HT1080 (cell line): ENCODE measurements at places on chromosomes 1 and 21. TPM values are rescaled to one million over a fixed set of nuclear protein-coding genes. Genes with fewer than 3 reads are reported as not detected.

GRCh38 chr1:167469280-167469965, 48.9 kb downstream of the CD247 start:
- no peak for DNase-seq

Gene PLPPR4
- 0.05 TPM in 1 of 2 replicates, not detected in the other for total RNA-seq

DNA sequence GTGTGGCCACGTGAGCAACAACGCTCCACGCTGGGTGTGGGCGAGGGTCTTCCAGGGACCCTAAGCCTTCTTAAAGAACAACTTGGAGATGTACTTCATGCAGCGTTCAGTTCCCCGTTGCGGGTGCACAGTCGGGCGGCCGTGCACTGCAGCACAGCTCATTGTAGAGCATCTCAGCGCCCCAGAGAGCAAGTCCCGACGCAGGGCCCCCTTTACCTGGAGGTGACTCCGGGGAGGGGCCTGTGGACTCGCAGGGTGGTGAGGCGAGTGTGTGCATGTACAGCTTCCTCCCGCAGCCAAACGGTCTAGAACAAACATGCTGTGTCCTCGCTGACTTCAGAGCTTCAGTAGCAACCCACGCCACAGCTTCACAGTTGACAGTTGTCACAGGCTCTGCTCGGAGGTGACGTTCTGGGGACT, 19.5 kb downstream of the RRP1 start:
- DNase-seq, result no peak

Gene MCM3AP
- total RNA-seq, result 75.6 and 91.7 TPM in 2 replicates

- DNase-seq, result no peak
Observed at GRCh38 chr1:86277936-86278335, 118.2 kb downstream of the ODF2L start.

DNA sequence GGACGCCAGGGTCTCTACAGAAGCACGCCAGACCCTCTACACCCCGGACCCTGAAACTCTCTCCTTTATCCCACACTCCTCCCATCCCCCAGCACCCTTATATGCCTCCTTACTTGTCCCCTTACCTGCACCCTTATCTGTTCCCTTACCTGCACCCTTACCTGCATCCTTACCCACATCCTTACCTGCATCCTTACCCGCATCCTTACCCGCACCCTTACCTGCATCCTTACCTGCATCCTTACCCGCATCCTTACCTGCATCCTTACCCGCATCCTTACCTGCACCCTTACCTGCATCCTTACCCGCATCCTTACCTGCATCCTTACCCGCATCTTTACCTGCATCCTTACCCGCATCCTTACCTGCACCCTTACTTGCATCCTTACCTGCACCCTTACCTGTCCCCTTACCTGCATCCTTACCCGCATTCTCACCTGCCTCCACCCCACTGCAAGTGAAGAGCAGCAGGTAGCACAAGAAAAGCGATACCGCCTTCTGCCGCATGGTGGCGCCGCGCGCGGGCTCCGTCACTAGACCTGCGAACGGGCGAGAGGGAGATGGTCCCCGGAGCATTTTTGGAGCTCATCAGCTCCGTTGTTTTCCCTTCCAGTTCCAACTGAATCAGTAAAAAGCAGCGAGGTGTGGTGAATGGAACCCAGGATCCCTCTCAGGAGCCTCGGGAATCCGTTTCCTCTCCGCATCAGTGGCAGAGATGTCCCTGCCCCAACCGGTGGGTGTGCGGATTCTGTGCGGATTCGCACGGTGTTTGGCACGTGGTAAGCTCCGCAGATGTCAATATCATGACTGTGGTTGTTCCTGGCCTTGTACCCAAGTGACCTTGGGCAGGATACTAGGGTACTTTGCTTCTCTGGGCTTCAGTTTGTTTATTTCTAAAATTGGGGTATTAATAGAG, 2.9 kb downstream of the IFI6 start:
- DNase-seq, result no peak

- DNase-seq, result no peak
Observed at GRCh38 chr1:48596046-48596445, 124.0 kb upstream of the SPATA6 start.

Gene DRAXIN
- 0.32 and 0.57 TPM in 2 replicates for total RNA-seq

- DNase-seq, result no peak
Observed at GRCh38 chr21:33063907-33064622, 5.9 kb upstream of the OLIG1 start.

DNA sequence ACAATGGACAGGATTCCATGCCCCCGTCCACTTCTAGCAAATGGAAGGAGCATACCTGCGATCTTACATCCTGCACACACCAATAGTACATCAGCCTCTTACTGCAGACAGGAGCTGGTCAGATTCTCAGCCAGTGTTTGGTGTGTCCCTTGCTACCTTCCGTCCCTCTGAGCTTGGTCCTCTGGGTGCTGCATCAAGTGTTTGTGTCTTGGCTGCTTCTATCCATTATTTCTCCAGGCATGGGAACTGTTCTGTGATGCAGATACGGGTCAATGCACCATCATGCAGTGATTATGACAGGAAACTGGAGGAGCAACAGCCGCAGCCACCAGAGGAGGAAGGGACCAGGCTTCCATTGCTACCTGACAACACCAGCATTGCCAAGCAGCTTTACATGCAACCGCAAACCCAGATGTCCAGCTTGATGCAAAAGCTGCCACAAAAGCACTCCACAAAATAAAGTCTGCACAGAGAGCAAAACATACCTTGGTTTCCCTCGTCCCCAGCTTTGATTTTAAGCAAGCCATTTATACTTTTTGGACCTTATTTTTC, 21.9 kb upstream of the OVAAL start:
- DNase-seq, result no peak

- peak; percentile 68 for DNase-seq
Observed at GRCh38 chr1:109783436-109783835, 19.7 kb upstream of the EPS8L3 start.

Gene GNAT2
- 0.13 and 0.43 TPM in 2 replicates for total RNA-seq

GRCh38 chr1:45299981-45300668, 26.6 kb upstream of the HPDL start:
- DNase-seq, result peak; percentile 63

- no peak for DNase-seq
Observed at GRCh38 chr1:197159461-197159860, 13.0 kb upstream of the ASPM start.

DNA sequence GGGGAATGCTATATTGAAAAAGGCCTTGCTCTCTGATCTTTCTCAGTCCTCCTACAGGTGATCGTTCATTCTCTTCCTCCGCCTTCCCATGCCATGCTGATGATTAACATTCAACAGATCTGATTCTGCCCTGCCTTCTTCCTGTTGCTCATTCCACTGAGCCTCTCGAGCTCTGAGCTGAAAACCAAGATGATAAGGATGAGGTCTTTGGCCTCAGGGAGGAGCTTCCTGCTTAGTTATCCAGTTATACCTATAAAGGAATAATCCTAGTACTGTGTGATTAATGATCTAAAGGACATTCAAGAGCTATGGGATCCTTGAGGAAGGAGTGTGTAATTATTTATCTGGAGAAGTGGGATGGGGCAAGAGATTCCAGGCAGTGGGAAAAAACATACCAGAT, 25.2 kb upstream of the MAP3K7CL start:
- DNase-seq, result peak; percentile 86

Gene WNT2B
- 0.02 TPM in 1 of 2 replicates, not detected in the other for total RNA-seq

DNA sequence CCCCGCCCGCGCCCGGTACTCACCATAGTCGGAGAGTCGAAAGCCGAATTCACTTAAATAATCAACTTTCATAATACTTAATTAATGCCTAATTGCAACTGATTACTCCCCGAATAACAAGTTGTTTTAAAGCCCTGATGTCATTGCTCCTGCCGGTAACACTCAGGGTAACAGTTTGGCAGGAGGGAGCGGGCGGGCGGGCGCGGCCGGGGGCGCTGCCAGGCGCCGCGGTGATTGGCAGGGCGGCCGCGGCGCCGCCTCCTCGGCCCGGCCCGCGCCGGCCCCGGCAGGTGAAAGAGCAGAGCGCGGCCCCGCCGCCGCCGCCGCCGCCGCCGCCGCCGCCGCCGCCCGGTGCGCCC, 102.2 kb downstream of the CASZ1 start:
- no peak for DNase-seq

Gene DYNLT5
- total RNA-seq, result not detected in 2 replicates

Gene TMEM234
- total RNA-seq, result 15.6 and 17.2 TPM in 2 replicates

Gene SYT14
- 5.9 and 8.3 TPM in 2 replicates for total RNA-seq

GRCh38 chr1:202599669-202600431, 110.4 kb downstream of the SYT2 start:
- DNase-seq, result peak; percentile 62

DNA sequence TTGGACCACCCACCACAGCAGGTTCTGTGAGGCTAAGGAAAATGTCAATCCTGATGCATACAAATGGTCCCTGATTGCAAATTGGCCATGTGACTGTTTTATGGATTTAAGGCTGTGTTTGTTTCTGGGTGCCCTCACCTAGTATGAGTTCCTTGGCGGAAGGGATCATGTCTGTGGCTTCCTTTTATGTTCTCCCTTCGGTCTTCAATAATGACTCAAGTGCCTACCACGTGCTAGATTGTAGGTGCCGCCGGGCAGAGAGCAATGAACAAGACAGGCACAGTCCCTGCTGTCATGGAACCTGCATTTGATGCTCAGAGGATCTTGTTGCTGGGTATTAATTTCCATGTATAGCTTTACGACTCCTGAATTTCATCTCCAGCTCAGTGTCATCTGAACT, 9.8 kb upstream of the VWA5B1 start:
- no peak for DNase-seq
